ENCODE measurements at places on chromosomes 5 and 9.

DNA sequence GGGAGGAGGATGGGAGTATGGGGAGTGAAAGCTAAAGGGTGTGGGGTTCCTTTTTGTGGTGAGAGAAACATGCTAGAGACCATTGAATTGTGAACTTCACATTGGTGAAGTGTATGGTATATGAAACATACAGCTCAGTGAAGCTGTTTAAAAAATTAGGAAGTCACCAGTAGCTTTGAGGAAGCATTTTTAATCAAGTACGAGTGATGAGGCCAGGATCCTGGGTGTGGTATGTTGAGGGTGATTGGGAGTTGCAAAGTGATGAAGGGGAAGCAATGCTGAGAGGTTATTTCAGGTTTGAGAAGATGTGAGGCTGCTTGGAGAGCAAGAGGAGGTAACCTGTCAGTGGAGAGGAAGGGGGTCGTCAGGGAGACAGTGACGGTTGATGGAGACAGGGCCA, 22.7 kb upstream of the CLK4 start:
- no peak for ATAC-seq

- no peak for ATAC-seq
Measured at GRCh38 chr5:134595458-134595838, 37.2 kb downstream of the SAR1B start.

DNA sequence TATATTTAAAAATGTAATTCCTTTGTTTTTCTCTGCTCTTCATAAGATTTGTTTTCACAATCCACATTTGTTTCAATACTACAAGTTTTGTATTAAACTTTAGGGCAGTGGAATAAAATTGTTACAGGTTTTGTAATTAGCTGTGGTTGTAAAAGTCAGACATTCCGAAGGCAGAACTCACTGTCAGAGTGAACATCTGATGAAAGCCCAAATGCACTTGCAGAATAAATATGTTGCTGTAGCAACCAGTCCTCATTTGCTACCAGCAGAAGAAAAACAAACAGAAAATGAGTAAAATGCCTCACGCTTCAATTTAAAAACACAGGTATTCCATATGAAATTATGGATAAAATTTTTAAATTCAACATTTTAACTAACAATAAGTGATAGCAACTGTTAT, 740.1 kb upstream of the FAM174A start:
- ATAC-seq: no peak

DNA sequence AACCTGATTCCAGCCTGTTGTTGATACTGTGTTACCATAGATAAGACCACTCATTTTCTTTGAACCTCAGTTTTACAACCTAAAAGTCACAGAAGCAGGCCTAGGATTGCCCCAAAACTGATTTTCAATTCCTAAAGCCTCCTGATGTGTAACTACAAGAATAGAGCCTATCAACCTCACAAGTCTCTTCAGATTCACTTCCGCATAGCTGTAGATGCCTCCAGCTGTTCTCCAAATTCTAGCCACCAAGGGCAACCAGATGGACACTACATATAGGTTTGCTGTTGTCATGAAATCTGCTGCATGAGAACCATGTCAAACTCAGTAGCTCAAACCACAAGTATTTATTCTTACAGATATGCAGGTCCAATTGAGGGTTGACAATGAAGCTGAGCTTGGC, 143.5 kb downstream of the SPATA31D1 start:
- no peak for ATAC-seq

GRCh38 chr9:88706193-88707113, 171.5 kb downstream of the NXNL2 start:
- ATAC-seq: no peak

GRCh38 chr9:74275872-74276508, 221.1 kb upstream of the RORB start:
- no peak for ATAC-seq

GRCh38 chr5:161189452-161189851, 337.4 kb upstream of the ATP10B start:
- ATAC-seq: no peak

DNA sequence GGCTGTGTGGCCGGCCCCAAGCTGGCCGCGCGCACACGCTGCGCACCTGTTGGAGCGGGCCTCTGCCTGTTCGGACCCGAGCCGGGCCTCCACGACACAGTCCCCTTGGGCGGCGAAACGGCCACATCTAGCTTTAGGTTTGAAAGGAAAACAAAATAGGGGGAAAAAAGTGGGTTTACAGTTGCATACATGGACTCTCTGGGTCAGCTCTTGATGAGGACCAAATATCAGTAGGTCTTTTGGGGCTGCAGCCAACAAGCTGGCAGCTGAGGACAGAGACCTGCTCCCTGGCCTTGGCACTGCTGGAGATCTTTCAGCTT, 20.7 kb downstream of the IGIP start:
- no peak for ATAC-seq

DNA sequence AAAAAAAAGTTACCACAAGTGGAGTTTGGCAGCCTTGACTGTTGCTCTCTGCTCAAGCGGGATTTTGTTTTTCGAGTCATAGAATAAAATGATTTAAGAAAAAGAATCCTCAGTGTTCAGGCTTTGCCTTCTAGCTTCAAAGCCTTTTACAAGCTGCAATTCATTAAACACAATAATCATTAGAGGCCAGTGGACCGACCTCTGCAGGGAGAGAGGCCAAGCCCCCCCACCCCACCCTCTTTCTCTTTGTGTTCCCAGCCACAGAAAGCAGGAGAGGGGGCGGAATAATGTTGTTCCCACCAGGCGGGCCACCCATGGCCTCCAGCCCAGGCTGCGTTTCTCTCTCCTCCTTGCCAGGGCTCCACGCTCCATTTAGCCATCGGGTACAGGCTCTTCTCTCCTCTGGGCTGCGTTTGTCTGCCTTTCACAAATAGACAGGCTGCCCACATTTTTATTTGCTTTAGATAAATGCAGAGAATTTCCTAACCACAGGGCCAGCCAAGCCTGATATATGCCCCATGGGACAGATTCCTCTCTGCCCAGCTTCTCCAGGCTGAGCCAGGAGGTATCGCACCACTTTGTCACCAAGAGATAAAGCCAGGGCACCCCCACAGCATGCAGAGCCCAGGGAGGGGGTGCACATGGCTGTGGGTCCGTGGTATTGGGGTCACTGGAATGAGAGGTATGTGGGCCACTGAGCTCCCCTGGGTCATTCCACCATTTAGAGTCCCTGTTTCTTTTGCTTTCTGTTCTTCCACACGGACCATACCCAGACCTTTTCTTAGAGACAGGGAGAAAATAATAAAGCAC, 318.8 kb downstream of the PIK3R1 start:
- no peak for ATAC-seq

GRCh38 chr9:95629585-95629984, 112.8 kb upstream of the PTCH1 start:
- ATAC-seq: no peak

- no peak for ATAC-seq
Measured at GRCh38 chr5:180139731-180140055, 68.1 kb upstream of the RNF130 start.

GRCh38 chr5:68385936-68386335, 170.4 kb downstream of the PIK3R1 start:
- no peak for ATAC-seq

- no peak for ATAC-seq
Measured at GRCh38 chr9:37512437-37512836, 26.7 kb downstream of the POLR1E start.

GRCh38 chr9:98678244-98678842, 30.4 kb downstream of the GABBR2 start:
- no peak for ATAC-seq

- no peak for ATAC-seq
Measured at GRCh38 chr9:8616414-8616813, 816.8 kb upstream of the DMAC1 start.

- ATAC-seq: no peak
Measured at GRCh38 chr9:13083366-13083765, 196.1 kb downstream of the MPDZ start.

DNA sequence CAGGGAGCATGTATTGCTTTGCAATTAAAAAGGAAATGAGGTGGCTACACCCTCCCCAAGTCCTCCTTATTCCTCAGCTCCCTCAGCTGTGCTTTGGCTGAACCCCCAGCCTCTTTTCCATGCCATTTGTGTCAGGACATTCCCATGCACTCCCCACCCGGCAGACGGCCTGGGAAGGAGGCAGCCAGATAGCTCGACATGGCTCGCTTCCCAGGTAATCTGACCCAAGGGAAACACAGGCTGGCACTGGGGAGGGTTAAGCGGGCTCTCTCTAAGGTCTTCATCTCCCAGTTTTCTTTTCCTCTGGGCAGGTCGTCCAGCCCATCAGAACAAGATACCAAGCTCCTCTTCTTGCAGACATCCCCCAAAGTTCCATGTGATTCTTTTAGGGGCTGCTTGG, 31.2 kb downstream of the BTNL9 start:
- ATAC-seq: no peak

DNA sequence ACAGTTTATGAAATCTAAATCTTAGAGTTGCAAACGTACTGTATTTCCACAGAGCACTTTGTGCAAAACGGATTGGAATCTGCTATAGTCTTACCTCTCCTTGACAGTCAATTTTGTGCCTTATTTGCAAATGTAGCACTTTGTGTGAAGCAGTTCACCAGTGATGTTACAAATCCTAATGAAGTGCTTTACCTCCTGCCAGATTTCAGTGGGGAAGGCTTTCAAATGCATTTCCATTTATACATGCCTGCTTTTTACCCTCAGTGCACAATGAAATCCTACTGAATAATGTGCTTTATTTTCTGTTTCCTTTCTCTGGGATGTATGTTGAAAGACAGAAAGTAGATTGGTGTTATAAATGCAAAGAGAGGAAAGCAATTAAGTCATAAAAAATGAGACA, 2141.6 kb upstream of the C9orf72 start:
- no peak for ATAC-seq

- no peak for ATAC-seq
Measured at GRCh38 chr5:160921423-160922285, 69.6 kb upstream of the ATP10B start.

- no peak for ATAC-seq
Measured at GRCh38 chr5:167871091-167871490, 420.4 kb upstream of the WWC1 start.

DNA sequence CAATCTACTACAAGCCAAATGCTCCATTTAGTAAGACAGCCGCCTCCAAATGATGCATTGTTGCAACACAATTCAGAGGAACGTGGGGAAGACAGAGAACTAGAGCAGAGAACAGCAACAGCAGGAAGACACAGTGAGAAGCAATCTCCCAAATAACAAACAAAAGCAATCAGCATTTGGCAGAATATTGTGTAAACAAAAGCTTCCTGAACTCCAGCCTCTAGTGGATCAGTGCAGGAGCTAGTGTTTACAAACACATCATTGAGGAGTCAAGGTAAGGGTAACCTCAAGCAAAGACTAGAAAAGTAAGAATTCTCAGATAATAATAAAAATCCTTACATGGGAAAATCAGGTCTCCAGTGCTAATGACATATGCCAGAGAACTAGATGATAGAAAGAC, 20.6 kb downstream of the FST start:
- ATAC-seq: no peak

DNA sequence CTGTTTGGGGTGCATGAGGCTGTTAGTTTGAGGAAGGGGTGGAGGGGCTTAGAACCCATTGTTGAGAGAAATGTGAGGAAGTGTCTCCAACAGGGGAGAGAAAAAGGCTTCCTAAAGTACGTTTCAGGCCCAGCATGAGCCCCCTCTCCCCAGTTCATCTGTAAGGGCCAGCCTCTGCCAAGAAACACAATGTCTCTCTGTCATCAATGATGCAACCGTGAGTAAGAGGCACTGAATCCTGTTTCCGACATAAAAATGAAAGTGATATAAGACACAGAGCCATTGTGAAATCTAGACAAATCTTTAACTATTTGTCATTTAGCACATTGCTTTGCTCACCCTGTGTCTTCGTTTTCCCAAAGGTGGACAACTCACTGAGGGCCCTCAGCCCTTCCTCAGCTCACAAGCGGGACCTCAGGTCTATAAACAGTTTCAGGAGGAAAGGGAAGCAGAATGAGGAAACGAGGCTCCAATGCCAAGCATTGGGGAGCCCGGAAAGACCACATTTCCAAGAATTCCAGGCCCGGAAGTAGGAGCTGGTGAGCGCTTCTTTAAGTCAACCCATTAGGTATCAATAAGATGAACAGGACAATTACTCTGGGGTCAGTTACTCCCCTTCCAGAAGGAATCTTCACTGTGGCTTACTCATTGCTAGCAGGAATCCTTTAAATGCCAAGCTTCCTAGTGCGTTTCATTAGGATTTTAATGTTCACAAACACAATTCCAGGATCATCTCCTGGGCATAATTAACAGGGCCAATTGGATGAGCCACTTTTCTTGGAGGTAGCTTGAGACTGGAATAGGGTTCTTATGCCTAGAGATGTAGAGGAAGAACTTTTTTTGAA, 59.0 kb upstream of the KLF4 start:
- ATAC-seq: no peak

GRCh38 chr5:16628376-16628775, 11.6 kb upstream of the RETREG1 start:
- no peak for ATAC-seq

- no peak for ATAC-seq
Measured at GRCh38 chr5:98825582-98826375, 52.3 kb downstream of the RGMB start.

- no peak for ATAC-seq
Measured at GRCh38 chr9:128206916-128207910, 4.0 kb downstream of the DNM1 start.

DNA sequence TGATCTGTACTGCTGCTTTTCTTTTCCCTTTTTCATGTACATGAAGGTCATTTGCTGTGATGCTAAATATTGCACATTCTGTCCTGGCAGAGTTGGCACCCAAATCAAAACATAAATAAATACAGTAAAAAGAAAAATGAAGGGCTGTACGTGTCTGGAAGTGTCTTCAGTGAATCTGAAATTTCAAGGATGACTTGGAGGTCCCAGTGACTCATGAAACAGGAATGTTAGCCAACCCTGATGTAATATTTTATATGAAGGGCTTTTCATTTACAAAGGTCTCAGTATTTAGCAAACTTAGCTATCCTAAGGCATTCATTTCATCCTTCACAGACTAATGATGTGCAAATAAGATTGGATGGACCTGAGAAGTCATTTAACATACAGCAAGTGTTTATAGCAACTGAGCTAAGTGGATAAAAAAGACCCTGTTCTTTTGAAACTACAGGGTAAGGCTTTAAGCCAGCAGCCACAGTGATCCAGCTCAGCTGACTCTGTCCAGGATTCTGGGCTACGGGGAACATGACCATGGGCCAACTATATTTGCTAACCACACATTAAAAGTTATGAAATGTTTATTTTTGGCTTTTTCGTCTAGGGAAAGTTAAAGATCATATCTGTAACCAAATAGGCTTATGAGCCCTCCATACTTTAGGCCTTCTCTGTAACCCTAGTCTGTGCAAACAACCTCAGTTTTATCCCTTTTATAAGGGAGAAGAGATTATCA, 104.0 kb upstream of the DMRTA1 start:
- no peak for ATAC-seq

GRCh38 chr5:115246361-115246991, 16.2 kb downstream of the PGGT1B start:
- no peak for ATAC-seq

- peak; percentile 28 for ATAC-seq
Measured at GRCh38 chr9:113380869-113381378, 4.1 kb upstream of the HDHD3 start.

DNA sequence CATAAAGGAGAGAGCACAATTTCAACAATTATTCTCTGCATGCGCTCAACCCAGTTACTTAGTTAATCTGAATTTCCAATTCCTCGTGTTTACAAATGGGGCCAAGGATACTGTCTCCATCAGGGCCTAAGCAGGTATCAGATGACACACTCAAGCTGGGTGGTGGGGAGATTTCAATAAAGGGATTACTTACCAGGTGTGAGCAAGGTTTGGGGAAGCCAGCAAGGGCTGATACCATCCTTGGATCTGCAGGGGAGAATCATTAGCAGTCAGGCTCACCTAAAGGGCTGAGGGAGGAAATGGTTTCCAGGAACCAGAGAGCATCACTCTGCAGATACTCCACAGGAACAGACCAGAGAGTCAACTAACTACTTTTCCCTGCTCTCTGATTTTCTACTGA, 487.1 kb downstream of the NTRK2 start:
- ATAC-seq: no peak
